ENCODE measurements at places on chromosomes 2 and 18.

- DNase-seq: no peak
Observed at GRCh38 chr2:60512641-60513040, 40.8 kb downstream of the BCL11A start.

GRCh38 chr2:64330281-64331113 is 123.5 kb upstream of the LGALSL start:
- peak; percentile 23 for DNase-seq

GRCh38 chr2:8779795-8780671 is 57.4 kb downstream of the KIDINS220 start:
- DNase-seq: no peak

DNA sequence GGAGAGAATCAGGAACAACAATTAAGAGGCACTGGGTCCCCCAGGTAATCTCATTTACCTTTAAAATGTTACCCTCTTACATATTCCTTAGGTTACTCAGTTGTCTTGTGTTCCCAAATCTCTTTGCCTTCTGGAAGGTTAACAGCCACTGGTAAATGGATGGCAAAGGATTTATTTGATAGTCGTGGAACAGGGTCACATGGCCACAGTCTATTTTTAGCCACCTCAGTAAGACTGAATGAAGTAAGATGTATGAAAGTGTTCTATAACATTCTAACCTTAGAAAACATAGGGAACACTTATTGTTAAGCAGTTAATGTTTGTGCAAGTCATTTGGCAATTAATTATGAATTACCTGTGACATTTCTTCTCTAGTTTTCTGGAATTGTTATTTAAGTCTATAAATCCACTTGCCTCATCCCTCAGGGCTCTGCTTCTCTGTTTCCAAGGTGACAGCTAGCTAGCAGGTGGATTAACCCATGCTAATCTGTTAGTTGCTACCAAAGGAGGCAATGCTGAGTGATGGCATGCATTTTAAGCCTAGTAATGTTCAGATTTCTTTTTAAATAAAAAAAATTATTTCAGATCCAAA is 211.0 kb downstream of the PIK3C3 start:
- no peak for DNase-seq

DNA sequence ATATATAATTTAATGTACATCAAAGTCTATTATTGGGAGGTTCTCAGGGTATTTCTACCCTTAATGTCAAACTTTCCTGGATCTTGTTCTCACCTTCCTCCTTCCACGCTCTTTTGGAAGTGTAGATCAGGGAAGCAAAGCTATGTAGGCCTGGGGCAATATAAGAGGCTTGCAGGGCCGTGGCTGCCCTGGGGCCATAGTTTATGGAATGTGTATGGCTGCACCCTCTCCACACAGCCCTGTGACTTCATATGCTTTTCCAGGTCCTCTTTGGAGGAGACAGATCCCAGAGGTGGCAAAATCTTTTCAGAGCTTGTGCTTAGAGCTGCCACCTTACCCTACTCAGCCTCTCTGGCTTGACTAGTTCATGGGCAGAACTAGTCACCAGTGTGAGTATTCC is 82.9 kb downstream of the PLB1 start:
- DNase-seq: no peak

GRCh38 chr2:216670266-216671080 is 24.9 kb downstream of the IGFBP5 start:
- DNase-seq: no peak

DNA sequence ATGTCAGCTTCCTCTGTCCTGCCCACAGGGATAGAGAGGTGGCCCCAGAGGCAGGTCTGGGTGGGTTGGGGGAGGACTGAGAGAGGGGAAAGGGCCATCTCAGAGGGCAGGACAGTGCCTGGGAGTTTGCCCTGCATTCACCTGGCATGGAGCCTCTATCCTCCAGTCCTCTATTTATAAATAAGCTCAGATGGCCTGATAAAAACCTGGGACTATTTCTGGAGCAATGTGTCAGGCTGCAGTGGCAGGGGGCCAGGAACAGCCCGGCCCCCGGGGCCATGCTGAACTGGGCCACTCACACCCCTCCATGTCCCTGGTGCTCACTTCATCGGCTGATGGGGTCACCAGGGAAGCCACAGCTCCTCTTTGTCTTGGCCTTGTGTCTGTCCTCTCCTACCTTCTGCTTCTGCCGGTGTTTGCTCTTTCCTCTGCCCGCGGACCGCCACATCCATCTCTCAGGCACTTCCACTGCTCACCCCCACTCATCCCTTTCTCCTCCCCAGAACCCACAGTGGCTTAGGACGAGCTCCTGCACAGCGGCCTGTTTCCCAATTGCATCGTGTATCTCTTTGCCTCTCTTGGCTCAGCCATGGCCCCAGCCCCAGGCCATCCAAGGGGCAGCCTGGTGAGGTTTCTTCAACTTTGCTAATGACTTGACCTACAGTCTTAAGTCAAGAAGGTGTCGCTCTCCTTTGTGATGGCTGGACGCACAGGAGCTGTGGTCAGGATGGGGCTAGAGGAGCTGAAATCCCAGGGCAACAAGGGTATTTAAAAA is 38.8 kb downstream of the SCTR start:
- DNase-seq: no peak

GRCh38 chr2:60541056-60541651 is 12.3 kb downstream of the BCL11A start:
- DNase-seq: no peak

DNA sequence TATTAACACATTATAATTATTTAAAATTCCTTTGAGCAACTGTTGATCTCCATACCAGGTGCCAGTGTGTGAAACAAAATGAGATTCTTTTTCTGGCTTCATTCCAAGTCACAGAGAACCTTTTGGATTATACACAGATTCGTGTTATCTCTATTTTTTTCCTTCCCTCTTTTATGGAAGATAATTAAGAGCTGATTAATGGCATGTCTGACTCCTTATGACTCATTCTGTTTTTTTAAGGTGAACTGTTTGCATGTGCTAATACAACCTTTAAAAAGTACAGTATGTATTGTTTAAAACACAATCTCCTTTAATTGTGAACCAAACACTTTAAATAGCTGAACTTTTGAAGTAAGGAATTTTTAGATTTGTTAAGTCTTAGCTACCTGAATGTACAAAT is 39.3 kb downstream of the PELI1 start:
- DNase-seq: no peak

- DNase-seq: no peak
Observed at GRCh38 chr18:63844254-63844653, 43.3 kb upstream of the SERPINB2 start.

DNA sequence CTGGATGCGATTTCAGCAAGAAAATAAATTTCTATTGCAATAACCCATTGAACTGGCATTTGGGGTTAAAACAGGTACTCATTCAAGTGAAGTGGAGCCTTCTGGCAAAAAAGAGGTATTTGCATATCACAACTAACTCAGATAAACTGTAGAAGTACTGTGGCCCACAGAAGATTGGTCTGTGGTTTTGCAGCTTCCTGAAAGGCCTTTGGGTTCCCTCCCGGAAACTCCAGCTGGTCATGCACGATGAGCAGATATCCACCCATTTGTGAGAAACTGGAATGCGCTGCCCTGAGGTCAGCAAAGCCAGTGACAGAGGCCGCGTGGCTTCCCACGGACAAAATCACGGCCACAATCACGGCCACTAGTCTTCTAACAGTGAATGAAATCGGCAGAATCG is 106.3 kb downstream of the EPHA4 start:
- DNase-seq: no peak

GRCh38 chr2:231514951-231515297 is 15.3 kb downstream of the NMUR1 start:
- no peak for DNase-seq

DNA sequence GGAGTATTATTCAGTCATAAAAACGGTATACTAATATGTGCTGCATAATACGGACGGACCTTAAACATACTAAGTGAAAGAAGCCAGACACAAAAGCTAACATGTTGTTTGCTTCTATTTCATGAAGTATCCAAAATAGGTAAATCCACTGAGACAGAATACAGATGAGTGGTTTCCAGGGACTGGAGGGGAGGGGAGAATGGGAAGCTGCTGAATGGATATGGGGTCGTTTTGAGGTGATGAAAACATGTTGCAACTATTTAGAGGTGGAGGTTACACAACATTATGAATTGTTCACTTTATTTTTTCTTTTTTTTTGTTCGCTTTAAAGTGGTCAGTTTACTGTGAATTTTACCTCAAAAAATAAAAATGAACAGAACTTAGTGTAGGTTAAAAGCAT is 52.9 kb downstream of the RAB10 start:
- no peak for DNase-seq

GRCh38 chr2:132774189-132774588 is 104.2 kb upstream of the LYPD1 start:
- DNase-seq: no peak

- no peak for DNase-seq
Observed at GRCh38 chr2:45008296-45009129, 739 bp downstream of the SIX2 start.

- no peak for DNase-seq
Observed at GRCh38 chr2:203898657-203899056, 31.1 kb downstream of the CTLA4 start.

GRCh38 chr2:1824202-1824905 is 80.0 kb upstream of the PXDN start:
- DNase-seq: no peak

GRCh38 chr2:16629044-16629443 is 36.6 kb downstream of the CYRIA start:
- no peak for DNase-seq

DNA sequence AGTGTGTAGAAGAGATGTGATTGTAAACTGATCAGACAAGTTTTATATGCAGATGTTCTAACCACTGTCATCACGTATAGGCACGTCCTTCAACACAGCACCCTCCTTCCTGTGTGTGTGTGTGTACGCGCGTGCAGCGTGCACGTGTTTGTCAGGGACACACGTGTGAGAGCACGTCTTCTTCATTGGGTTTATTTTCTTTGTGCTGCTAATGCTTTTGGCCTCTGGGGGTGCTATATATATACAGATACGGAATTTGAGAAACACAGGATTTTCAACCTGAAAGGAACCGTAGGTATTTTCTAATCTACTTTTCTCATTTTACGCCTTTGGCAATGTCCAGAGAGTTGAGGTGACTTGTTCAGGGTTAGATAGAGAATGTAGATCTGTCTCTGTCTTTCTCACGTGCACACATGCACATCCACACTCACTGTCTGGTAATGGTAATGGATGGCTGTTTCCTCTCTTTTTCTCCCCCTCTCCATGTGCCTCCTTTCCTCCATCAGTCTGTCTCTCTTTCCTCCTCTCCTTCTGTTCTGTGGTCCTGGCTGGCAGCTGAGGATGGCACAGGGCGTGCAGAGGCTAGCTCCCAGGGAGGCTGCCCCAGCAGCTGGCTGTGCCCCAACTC is 13.4 kb upstream of the CELF4 start:
- DNase-seq: no peak

DNA sequence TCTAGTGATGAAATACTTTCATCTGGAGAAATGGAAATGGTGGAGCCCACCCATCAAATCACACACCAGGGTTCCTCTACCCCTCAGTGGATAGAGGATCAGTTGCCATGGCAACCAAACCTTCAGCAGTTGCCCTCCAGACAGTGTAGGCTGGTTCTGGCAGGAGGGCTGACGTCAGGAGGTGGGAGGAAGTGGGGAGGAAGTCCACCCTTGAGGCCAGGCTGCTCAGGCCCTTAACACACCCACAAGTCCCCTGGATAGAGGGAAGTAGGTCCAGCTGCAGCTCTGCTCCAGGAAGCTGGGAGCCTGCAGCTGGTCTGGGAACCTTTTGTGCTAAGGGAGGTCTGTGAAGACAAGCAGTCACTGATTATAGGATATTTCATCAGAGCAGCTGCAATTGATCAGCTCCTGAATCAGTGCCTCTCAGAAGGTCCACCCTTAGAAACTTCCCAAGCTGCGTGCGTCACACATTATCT is 186.6 kb downstream of the MTX2 start:
- no peak for DNase-seq

- no peak for DNase-seq
Observed at GRCh38 chr18:66124394-66124793, 373.6 kb downstream of the CDH7 start.

Measured in stimulated activated CD8-positive, alpha-beta memory T cell treated with anti-CD3 and anti-CD28 coated beads, Interleukin-15, amount 100 ng/mL, for 4 hours (primary cell).